CD4-positive, alpha-beta T cell treated with Interleukin-15 for 4 hours (primary cell): ENCODE measurements at places on chromosomes 11 and 22.

DNA sequence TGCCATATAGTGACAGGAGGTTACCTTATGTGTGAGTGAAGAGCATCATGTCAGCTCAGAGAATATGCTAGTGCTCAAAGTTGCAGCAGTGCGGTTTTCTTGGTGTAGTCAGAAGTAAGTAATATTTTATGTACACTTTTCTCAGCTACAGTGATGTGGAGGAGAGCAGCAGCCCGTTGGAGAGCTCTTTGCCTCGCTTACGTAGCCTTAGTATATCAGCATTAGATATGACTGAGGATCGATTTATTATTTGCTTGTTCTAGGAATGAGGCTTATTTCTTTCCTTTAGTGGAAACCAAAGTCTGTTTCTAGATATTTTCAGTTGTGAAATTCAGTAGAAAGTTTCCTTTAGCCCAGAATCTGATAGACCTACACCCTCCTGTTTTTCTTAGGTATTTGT is 63.6 kb downstream of the PPP2R1B start:
- DNase-seq: no peak

DNA sequence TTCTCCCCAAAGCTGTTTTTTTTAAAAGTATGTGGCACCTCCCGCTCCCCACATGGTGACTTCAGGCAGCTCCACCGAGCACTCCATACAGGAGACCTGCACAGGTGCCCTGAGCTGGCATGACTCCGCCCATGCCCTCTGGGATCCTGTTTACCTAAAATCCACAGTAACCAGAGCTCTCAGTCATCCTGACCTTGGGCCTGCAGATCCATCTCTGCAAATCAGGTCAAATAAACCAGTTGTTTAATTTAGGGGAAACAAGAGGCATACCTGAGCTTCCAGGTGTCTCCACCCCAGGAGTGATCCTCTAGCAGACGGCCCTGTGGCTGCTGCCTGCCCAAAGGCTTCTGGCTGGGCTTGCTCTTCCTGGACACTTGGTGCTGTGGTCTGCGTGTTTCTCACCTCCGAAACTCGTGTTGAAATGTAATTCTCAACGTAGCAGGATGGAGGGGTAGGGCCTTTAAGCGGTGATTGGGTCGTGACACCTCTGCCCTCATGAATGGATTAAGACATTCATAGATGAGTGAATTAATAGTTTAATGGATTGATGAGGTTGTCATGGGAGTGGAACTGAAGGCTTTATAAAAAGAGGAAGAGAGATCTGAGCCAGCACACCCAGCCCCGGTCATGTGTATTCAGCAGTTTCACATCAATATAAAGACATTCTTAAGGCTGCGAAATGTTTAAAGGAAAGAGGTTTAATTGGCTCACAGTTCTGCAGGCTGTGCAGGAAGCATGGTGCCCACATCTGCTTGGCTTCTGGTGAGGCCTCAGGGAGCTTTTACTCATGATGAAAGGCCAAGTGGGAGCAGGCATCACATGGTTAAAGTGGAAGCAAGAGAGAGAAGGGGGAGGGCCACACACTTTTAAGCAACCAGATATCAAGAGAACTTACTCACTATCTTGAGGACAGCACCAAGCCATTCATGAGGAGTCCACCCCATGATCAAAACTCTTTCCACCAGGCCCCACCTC is 34.1 kb downstream of the LINC01488 start:
- no peak for DNase-seq

- DNase-seq: no peak
Measured at GRCh38 chr11:12800032-12800671, 125.9 kb downstream of the TEAD1 start.

DNA sequence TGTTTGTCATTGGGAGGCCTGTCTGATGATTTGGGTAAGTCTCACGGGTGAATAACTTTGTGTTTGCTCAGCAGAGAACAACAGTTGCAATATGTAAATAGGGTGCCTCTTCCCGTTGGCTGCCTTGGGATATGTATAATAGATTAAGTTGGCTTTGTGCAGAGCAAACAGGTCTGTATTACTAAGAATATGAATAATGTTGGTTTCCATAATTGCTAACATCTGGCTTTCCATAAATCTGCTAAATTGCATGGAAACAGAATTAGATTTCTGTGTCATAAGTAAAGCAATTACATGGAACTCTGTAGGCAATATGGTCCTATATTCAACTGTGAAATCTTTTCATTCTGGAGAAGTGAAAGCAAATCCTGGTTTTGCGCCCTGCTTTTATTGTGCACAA is 636.0 kb upstream of the ANO5 start:
- DNase-seq: no peak
